ENCODE measurements at places on chromosomes 6 and 20.

DNA sequence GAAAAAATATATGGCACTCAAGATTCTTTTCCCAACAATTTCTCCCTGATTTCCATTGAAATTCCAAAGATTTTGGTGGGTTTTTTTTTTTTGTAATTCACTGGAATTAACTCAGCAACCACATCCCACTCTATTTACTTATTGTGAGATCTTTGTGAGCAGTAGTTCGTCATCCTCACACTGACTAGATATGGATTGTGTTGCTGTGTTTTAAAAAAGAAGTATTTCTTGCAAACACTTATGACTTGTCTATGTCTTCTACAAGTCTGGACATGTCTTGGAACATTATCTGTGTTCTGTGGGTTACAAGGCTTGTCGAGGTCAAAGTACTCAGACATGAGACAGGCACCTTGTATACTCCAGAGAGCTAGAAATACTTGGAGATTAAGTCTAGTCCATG is 7.3 kb upstream of the TENT5A start:
- no peak for DNase-seq

DNA sequence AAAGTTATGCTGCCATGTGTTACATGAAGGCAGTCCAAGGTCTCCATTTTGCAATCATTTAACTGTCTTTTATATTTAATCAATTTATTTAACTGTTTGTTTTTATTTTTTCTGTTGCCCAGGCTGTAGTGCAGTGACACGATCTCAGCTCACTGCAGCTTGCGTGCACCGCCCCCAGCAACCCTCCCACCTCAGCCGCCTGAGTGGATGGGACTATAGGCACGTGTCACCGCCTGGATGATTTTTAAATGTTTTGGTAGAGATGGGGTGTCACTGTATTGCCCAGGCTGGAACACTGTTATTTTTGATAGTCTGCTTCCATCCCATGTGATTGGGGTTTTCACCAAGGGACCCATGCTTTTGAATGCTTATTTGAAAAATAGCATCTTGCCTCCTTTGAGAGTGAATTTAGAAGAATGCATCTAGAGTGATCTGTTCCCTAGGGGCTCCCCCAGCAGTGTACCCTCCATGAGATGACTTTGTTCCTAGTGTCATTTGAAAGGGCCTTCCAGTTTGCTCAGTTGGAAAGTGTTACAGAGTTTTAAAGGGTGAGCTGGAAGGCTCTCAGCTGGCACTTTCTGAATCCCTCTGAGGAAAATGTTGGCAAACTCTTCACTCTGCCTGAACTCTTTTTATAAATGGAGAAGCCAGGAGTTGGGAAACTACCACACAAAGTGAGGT is 143.4 kb downstream of the JARID2 start:
- no peak for DNase-seq

- no peak for DNase-seq
These were observed 61.7 kb downstream of the FAM217A start for GRCh38 chr6:4017058-4017739.

- no peak for DNase-seq
These were observed 15.9 kb downstream of the AGPAT4 start for GRCh38 chr6:161257793-161258457.

DNA sequence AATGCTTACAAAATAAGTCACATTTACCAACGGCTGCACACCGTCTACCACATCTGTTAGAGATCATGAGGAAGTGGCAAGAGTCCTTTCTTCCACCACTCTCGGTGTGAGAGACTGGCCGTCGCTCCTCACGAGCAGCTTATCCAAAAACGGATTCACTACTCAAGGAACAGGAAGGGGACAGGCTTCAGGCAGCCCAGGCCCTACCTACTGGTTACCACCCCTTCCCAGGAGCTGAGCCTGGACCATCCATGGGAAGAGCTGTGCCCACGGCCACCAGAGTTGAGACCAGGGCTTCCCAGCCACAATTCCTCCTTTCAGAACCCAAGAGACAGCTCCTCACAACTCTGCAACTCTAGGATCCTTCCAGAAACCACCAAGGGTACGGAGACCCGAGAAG is 37.0 kb downstream of the FOXF2 start:
- no peak for DNase-seq

- DNase-seq = no peak
These were observed 159.3 kb upstream of the PLCB4 start for GRCh38 chr20:8909596-8909995.

DNA sequence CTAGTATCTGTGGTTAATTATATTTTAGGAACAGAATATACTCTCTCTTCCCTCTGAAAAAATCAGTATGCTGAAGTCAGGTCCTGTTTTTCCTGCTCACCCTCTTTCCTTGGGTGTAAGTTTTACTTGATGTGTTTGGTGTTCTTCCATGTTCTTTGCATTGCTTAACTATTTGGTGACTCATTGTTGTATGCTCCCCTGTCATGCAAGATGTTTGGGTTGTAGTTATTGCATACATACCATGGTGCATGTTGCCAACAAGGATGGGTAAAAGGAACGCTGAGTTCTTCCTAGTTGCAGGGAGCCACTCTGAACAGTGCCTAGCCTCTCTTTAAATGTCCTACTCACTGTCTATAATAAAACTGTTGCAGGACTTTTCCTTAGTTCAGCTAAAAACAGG is 207.9 kb upstream of the LAMP5 start:
- no peak for DNase-seq

GRCh38 chr20:44698351-44698750 is 16.8 kb upstream of the CCN5 start:
- DNase-seq = no peak

- no peak for DNase-seq
These were observed 37.7 kb downstream of the RANBP9 start for GRCh38 chr6:13673825-13674444.

DNA sequence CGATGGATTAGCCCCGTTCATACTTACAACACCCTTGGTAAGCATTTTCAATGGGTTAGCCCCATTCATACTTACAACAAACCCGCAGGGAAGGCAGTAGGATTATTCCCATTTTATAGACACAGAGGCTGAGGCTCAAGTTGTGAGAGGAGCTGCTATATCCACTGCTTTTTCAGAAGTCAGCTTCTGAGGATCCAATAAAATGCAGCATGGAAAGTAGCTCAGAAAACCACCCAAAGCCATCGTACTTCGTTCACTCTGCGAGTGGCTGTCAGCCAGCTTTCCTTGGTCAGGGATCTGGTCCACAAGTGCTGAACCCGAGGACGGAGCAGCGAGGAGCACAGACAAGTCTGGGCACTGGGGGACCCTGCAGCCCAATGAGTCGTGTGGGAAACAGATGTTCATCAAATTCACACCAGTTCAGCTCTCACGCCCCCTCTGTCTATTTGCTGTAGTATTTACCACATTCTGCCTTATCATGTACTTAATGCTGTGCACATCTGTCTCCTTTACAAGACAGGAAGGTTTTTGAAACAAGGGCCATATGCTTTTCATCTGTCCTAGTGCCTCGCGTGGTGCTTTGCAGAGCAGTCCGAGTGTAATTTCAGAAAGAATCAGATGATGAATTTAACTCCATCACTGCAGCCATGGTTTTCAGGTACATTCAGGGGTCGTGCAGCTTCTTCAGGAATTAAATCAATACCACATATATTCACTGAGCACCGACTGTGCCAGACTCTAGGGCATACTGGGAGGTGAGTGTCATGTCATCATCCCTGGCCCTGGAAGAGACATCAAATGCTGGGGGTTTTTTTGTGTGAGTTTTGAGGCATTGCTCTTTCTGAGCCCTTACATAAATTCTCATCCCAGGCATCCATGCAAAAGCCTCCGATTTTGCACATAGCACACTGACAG is 256.9 kb downstream of the CDH26 start:
- no peak for DNase-seq

- no peak for DNase-seq
These were observed 232.7 kb downstream of the HIVEP2 start for GRCh38 chr6:142712231-142712630.

- no peak for DNase-seq
These were observed 60.4 kb downstream of the ZFP64 start for GRCh38 chr20:52131048-52131643.

GRCh38 chr6:144580771-144581170 is 295.6 kb downstream of the UTRN start:
- DNase-seq = no peak

GRCh38 chr6:53858196-53858595 is 63.4 kb downstream of the LRRC1 start:
- no peak for DNase-seq

DNA sequence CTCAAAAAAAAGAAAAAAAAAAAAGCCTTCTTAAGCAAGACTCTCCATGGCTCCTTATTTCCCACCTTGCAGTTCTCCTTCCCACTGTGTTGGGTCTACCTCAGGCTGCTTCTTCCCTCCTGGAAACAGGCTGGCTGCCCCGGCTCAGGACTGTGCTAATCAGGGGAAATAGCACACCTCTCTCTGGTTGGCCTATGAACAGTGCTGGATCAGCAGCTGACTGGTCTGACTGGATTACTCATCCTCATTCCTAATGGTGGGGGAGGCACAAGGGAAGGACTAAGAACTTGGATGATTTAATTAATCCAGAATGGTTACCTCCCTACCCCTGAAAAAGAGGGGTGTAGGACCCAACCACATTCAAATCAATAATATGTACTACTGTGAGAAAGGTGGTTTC is 3.9 kb upstream of the SRSF3 start:
- DNase-seq = no peak

- DNase-seq = no peak
These were observed 3.0 kb upstream of the IL17A start for GRCh38 chr6:52183131-52183713.

DNA sequence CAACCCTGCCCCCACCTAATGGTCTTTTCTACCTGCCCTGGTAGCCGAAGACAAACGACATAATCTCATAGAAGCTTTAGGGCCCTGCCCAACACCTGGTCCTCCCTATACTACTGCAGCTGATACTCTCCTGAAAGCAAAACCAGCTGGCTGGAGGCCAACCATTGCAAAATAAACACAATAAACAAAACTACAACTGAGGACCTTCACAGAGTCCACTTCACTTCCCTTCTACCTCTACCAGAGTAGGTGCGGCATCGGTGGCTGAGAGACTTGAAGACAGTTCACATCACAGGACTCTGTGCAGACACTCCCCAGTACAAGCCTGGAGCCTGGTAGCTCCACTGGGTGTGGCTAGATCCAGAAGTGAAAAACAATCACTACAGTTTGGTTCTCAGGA is 476.2 kb downstream of the MMUT start:
- no peak for DNase-seq

GRCh38 chr6:30884521-30885480 is 482 bp downstream of the DDR1 start:
- no peak for DNase-seq

GRCh38 chr6:127518710-127519468 is at the start of gene MTCL3:
TSS of gene MTCL3 (minus strand) at chr6:127519335.
- DNase-seq = no peak

DNA sequence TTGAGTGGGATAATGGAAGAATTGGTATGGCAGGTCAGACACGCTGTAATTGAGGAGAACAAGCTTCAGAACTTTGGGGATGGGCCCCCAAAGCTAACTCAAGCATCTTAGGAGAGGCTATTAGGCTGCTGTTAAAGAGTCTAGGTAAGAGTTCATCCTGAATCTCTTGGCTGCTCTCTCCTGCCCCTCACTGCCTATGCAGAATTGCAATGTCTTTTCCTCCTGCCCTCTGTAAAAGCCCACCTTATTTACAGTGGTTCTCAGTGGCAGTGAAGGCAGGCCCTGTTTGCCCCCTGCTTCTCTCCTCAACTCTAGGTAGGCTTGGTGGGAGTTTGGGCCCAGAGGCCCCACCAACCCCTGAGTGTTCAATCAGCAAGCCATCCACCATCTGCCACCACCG is 55.0 kb downstream of the LYRM2 start:
- DNase-seq = no peak

- no peak for DNase-seq
These were observed 82.6 kb downstream of the SLC24A3 start for GRCh38 chr20:19295076-19295475.

DNA sequence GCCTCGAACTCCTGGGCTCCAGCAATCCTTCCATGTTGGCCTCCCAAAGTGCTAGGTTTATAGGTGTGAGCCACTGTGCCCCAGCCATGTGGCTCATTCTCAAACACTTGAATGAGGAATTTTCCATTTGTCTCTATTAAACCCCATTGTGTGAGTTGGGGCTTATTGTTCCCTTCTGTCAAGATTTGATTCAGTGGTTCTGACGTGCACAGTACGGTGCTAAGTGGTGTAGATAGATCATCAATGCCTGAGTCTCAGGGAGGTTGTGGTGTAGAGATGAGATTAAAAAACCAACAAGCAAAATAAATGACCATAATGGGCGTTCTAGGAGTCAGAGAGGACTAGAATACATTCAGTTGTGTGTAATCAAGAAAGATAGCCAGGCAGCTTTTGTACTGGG is 335.6 kb downstream of the PRL start:
- DNase-seq = no peak

DNA sequence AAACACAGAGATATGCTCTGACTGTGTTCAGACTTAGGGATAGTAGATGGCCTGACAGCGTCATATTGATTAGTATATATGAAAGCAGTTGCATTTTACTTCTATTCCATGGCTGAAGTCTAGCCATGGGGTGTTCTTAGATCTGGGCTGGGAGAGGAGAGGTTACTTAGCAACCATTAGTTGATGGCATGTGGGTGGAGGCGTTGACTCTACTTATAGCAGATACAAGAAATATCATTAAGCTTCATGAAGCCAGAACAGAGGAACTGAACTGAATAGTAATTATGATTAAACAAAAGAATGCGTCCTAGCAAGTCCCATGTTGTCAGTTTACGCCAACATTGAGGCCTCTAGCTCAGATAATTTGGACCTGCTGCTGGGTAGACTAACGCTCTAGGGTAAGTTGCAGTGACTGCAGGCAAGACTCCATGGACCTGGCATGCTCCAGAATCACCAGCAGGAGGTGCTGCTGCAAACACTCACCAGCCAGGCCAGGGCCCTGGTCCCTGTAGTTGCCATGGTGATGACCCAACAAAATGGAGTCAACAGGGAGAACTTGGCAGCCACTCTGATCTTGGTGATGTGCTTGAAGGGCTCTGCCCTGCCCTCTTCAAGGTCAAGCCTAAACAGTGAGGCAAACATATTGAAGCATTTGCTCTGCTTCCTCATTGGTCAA is 477.3 kb downstream of the PREX1 start:
- DNase-seq = no peak

DNA sequence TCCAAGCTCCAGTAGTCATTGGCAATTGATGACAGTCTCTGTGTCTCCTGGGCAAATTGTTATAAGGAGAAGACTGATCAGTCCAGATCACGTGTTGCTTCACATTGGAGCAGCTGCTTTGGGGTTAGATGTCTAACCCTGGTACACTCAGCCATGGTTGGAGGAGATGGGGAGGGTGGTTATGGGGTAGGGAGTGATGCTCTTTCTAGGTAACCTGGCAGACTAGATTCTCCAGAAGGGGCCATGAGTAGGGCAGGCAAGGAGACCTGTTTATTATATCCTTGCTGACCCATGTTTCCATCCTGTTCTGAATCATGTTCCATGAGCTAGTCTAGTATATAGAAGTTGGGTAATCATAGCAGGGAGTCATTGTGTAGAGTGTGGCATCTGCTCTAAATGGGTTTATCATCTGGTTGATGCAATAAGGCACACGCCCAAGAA is 50.8 kb upstream of the BACH2 start:
- DNase-seq = no peak

DNA sequence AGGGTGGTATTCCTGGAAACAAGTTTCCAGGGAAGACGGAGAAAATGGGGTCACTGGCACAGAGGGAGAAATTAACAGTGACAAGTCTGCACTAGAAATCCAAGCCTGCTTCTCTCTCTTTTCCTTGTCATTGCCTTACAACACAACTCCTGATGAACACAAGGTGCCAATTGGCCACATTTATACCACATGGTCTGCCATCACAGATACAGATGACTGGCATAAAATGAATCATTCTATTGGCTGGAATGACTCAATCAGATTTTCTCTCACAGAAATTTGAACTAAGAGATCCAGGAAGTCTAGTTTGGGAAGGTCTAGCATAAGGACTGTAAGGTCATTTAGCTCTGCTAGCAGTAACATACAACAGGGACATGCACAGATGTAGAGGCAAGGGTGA is 190.3 kb downstream of the LINC00237 start:
- DNase-seq = no peak
